GM23338 (cell line): ENCODE measurements at places on chromosomes 4 and X. TPM values are rescaled to one million over a fixed set of nuclear protein-coding genes. Genes with fewer than 3 reads are reported as not detected.

- DNase-seq = peak; percentile 44
Measured at GRCh38 chrX:151227627-151228026, 51.2 kb downstream of the GPR50 start.

Gene GPRASP3
- total RNA-seq = 17.8 and 18.2 TPM in 2 replicates

GRCh38 chr4:53646795-53647194 lies 55.5 kb upstream of the LNX1 start:
- no peak for DNase-seq

Gene FABP2
- total RNA-seq = not detected in 2 replicates

- no peak for DNase-seq
Measured at GRCh38 chr4:130600706-130601105, 1504.8 kb downstream of the C4orf33 start.

Gene NEXMIF
- total RNA-seq = 0.70 and 0.76 TPM in 2 replicates

Gene RRAGB
- total RNA-seq = 6.0 and 10.1 TPM in 2 replicates

GRCh38 chr4:26765515-26765914 lies 95.1 kb upstream of the STIM2 start:
- no peak for DNase-seq

Gene CDS1
- total RNA-seq = 20.3 and 22.6 TPM in 2 replicates
